ENCODE measurements at places on chromosomes 1 and 21.
A peak's percentile ranks its signal among the peaks of the same experiment; 100 is the strongest.

DNA sequence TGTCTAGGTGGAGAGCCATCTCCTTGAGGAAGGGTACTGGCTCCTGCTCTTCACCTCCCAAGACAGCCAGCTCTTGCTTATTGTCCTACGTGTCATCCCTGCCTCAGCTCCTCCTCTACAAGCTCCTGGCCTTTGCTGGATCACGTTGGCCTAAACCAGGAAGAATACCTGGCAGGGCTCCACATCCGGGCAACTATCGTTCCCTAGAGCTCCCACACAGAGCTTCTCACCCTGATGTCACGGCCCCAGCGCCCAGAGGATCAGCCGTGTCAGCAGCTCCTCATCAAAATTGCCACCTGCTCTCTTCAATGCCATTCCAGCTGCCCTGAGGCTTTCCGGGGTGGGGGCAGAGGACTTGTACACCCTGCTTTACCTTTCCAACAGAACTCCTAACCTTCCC is 1.9 kb upstream of the TPM3 start:
- no peak for DNase-seq

GRCh38 chr1:188070848-188071247 is 1242.1 kb downstream of the PLA2G4A start:
- DNase-seq: no peak

DNA sequence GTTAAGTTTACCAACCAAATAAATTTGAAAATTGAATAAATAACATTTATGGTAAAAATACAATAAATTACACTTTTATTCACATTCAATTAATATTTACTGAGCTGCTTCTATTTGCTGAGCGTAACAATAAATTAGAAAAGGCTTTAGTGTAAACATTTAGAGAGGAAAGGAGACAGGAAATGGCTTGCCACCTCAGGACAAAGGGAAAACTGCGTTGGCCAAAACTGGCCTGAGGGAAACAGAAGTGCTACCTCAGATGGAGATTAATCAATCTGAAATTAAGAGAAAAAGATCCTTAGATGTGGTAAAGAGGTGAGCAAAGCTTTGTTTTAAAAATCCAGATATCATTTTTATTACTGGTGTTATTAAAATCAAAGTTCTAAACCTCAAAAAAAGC is 128.0 kb downstream of the SLC44A5 start:
- DNase-seq: no peak

DNA sequence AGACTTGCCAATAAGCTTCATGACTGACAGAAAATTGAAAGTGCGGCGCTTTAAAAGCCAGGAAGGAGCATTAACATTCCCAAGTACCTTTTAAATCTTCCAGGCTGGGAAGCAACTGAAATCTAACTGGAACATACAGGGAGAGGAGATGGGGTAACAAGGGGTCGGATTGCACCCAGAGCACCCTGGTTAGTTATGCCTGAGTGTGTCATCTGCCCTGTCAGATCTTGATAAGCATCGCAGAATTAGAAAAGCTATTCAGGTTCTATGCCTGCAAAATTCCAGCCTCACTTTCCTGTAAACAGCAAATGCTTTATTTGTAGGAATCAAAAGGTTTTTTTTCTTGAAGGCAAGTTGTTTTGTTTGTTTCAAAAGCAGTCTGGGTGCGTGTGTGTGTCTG is 58.5 kb downstream of the SERBP1 start:
- peak; percentile 52 for DNase-seq

GRCh38 chr1:11331036-11331944 is 58.3 kb downstream of the UBIAD1 start:
- DNase-seq: no peak
